ENCODE measurements at places on chromosomes 4 and X.

DNA sequence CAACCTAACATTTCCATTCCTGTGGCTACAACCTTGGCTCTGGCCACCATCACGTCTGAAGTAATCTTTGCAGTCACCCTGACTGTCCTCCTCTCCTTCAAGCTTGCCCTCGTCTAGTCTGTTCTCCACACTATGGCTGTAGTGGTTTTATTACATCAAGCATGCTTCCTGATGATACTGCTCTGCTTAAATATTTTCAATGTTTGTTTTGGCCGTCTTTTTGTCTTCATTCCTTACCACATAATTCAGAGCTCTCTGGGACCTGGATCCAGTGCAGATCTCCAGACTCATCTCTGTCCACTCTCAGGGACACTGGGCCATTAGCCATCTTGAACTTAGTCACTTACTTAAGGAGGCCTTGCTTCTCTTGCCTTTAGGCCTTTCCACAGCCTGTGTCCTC lies 27.7 kb upstream of the FREM3 start:
- DNase-seq = no peak

GRCh38 chr4:32831104-32831503 lies 2110.9 kb downstream of the PCDH7 start:
- DNase-seq = no peak

DNA sequence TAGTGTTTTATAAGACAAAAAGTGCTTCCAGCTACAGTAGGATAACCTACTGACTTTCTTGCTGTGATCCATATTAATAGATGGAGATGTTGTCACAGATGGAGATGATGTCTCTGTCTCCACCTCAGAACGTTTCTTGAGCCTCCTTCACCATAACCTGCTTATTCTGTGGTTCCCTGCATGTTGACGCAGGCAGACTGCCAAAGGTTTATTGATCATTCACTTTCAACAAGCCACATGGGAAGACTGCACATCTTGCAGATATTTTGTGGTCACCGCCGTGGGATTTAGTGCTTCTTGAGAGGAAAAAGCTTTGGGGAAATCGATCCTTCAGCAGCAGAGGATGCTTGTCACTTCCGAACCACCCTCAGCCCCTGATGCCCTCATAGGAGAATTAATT lies 943.0 kb upstream of the PRKX start:
- no peak for DNase-seq

DNA sequence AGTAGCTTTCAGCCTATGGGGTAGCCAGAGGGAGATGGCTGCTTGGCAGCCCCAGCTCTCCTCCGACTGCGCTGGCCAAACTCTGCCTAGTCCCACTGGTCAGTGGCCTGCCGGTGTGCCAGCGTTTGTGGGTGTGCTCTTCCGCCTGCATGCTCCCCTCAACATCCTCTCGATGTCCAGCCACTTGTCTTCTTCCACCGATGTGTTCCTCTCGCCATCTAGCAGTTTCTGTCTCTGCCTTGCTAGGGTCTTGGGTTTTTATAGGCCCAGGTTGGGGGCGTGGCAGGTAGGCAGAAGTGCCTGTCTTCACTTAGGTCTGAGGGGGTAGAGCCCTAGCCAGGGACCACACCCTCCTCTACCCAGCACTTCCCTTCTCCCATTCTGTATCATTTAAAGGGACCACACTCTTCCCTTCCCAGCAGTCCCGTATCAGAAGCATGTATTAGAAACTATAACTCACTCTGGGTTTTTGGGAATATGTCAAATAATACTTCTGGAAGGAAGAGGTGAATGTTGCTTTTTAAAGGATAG lies 124.4 kb downstream of the KDM6A start:
- DNase-seq = no peak

- no peak for DNase-seq
Measured at GRCh38 chrX:102558607-102559006, 40.7 kb upstream of the ARMCX5 start.

All from glutamatergic neuron (in vitro differentiated cells).